ENCODE measurements at places on chromosomes 3 and 15.

- no peak for DNase-seq
These were observed 1.2 kb downstream of the ZNF770 start for GRCh38 chr15:34986771-34987480.

- DNase-seq = no peak
These were observed 51.8 kb downstream of the GRAMD1C start for GRCh38 chr3:113890256-113890900.

GRCh38 chr3:50147861-50148260 is 7.3 kb upstream of the SEMA3F start:
- no peak for DNase-seq

GRCh38 chr3:195697582-195698324 is 23.0 kb upstream of the MUC20 start:
- no peak for DNase-seq

- DNase-seq = no peak
These were observed 56.1 kb downstream of the PCSK6 start for GRCh38 chr15:101433396-101433795.

DNA sequence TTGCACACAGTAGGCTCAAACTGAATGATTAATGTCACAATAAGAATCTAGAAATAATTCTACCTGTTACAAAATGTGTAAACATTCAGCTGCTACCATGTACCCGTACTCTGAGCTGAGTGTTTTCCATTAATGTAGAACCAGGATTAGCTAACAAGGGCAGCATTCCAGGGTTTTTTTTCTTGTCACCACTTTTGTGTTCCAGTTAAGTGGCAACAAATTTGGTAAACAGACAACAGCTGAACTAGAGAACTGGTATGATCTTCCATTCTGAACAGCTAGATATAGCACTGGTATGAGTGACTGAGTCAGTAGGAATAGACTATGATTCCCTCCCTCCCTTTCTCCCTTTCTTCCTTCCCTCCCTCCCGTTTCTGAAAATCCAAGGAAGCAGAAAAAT is 229.4 kb downstream of the CD47 start:
- no peak for DNase-seq

DNA sequence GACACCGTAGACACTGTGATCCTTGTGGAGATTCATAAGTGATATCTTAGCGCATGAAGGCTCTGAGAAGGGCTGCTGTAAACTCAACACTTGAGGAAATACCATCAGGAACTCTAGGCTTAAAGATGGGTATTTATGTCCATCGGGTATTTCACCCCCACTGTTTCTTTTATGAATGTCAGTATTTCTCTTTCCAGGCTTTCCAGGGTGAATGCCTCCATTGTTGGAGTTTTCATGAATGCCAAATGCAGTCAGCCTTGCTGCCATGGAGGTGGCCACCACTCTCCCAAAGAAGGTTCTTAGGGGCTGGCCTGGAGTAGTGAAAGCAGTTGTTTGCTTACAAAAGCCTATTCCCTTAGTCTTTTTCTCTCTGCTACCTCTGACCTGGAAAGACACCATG is 259.2 kb downstream of the SLCO3A1 start:
- no peak for DNase-seq
